ENCODE measurements at places on chromosomes 2 and 18.

GRCh38 chr2:231633241-231633976 lies 40.7 kb downstream of the TEX44 start:
- no peak for DNase-seq

DNA sequence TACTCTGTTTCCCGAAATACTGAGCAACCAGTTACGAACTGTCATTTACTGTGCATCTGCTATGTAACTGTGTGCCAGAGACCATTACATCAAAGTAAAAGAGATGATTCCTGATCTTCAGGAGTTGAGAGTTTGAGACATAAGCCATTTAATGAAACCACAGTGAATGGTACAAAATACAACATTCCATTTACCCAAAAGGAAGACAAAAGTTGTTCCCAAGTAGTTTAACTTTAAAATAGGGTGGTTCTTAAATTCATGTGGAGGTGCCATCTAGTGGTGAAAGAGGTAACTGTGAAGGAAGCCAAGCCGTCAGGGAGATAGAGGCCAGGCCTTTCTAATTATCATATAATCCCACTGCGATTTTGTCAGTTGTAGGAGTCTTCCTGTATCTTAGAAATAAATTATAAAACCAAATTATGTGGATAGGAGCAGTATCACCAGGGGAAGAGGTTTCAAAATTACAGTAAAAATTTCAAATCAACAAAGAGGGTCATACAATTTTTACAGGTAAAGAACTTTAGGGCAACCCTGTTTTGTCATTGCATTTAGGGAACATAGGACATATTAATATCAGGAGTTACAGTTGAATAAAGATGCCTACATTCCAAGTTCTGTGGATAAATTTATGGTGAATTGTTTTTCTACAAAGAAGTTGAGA lies 67.7 kb downstream of the EPAS1 start:
- peak; percentile 81 for DNase-seq

DNA sequence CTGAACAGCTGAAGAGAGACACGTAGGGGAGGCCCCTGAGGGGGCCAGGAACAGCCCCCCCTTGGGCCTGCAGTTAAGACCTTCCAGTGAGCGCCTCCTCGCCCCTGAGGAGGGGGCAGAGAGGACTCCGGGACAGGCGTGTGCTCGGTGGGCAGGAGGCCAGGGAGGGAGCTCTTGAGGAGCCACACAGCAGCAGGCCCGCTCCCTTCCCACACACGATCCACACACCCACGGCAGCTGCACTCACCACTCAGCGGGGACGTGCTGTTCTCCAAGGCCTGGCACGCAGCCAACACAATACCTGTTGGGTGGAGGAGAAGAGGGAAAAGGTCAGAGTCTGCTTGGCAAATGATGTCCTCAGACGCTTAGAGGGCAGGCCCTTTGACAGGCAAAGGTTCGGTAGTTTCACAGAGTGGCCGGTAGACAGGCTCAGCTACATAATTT lies 39.0 kb downstream of the TGFA start:
- DNase-seq = no peak

DNA sequence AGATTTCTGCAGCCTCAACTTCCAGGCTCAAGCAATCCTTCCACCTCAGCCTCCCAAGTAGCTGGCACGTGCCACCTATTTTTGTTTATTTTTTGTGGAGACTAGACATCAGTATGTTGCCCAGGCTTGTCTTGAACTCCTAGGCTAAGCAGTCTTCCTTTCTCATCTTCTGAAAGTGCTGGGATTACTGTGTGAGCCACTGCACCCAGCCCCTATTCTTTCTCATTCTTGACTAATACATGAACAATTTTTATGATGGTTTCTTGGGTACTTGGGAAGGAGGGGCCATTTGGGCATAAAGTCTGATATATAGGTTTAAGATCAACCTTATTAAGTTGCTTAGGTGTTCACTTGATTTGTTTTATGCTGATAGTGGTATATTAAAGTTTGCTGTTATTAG lies 26.2 kb downstream of the EPC2 start:
- DNase-seq = no peak

GRCh38 chr18:46377557-46377956 lies 273.4 kb downstream of the HAUS1 start:
- DNase-seq = no peak

DNA sequence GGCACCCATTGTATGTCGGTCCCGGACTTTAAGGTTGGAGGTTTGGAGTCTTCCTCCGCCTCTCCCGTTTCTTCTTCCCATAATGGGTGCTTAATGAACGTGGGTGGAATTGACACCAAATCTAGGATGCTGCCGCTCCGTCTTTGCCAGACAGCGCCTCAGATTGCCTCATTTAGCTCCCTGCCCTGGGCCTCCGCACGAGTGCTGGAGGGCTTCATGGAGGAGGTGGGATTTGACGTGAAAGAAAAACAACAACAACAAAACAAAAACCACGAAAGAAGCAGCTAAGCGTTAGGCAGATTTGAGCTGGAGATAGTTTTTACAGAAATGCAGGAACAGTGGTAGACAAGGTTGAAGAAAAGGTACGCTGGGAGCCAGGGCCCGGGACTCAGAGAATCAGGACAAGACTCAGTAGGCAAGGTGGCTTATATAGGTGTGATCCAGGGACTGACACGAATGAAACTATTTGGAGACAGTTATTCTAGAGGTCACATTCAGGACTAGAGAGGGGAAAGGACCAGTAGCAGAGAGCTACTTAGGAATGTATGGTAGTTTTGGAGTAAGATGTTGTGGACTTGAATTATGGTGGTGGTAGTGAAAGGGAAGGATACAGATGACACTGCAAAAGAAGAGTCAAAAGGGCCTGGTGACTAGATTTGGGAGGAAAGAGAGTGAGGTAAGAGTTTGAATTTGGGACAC lies 605 bp downstream of the ZNF2 start:
- no peak for DNase-seq

DNA sequence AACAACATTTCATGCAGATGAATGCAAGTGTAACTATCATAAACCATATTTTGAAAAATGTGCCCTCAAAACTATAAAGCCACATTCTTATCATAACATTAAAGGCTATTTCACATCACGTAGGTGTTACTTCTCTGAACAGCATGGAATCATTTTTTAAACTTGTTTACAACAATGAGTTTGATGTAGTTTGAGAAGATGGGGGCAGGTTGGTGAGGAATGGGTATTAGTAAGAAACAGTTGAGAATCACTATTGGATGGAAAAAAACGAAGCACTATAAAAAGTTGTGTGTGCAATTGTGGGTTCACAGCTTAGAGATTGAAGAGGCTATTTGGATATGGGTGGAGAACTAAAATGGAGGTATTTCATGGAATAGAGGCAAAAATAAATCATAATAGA lies 569.1 kb downstream of the ARHGAP15 start:
- DNase-seq = no peak

DNA sequence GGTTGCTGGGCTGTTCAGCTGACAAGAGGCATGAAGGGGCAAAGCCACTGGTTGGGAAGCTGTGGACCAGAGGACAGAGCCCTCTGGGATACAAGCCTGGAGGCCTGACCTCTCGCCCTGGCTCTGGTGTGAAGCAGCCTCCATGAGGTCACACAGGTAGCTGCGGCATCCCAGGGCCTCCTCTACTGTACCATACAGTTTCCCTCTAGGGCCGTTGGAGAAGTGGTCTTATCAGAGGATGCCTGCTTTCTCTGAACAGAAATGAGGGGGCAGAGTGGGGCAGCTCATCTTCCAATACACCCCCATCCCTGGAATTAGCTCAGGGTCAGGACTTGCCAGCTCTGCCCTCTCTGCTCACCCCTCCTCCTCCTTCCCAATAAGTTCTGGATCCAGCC lies 135.1 kb upstream of the SMAD2 start:
- DNase-seq = no peak

- no peak for DNase-seq
Measured at GRCh38 chr2:174335254-174335987, 667 bp downstream of the SP9 start.

DNA sequence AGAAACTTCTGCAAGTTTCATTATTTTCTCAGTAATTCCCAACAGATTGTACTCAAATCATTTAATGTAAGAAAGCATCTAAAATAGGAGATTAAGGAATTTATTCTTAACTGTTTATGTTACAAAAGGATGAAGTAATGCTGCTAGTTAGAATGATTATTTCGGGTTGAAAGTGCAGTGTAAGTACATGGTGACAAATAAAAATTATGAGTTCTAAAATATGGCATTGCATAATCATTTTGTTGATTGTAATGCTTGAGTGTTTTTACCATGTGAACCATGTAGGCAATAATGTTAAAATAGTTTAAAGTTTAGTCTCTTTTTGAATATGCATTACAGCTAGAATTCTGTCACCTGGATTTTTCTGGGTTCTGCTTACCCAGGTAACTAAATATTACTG lies 149.0 kb upstream of the SP5 start:
- no peak for DNase-seq

GRCh38 chr2:219252570-219252899 lies 508 bp upstream of the TUBA4B start:
- no peak for DNase-seq

GRCh38 chr2:119673796-119674195 lies 5.2 kb upstream of the TMEM177 start:
- DNase-seq = no peak

DNA sequence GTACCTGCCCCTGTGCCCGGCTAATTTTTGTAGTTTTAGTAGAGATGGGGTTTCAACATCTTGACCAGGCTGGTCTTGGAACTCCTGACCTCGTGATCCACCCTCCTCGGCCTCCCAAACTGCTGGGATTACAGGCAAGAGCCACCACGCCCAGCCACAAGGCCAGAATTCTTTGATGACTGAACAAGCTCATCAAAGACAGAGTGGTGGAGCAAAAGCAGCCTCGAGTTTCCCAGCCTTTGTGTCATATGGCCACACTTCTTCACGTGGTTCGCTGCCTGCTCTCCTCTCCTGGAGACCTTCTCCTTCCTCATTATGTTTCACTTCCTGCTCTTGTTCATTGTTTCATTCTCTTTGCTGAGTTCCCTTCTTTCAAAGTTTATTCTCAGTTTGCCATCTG lies 9.9 kb upstream of the NPC1 start:
- DNase-seq = no peak

DNA sequence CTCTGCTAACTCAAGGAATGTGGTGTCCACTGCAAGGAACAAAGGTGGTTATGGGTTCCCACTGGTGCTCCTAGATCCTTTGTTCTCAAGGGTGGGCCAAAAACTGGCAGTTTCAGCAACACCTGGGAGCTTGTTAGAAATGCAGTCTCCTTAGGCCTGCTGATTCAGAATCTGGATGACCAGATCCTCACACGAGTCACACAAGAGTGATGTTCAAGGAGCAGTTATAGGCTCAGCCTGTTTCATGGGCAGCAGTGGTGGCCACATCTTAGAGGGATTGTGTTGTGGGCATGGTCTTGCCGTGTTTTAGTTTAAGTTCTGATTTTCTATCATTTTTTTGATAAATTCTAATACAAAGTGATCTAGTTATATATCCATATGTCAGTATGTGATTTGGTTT lies 28.7 kb upstream of the MGAT5 start:
- no peak for DNase-seq

DNA sequence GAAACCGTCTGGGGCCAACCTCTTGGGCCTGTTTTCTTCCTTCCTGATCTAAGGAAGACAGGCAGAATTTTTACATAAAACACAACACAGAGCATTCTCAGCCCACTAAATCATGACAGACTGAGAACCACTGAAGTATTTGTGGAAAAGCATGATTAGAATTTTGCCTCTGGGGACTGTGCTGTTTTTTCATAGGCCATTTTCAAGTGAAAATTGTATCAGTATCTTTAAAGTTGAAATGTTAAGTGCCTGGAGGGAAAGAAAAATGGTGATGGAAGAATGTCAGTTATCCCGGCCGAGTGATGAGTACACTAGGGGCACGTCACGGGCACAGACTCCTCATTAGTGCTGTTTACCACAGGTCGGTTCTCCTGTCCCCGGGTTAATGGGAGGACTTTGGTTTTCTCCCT lies 36.9 kb downstream of the EHD3 start:
- no peak for DNase-seq

DNA sequence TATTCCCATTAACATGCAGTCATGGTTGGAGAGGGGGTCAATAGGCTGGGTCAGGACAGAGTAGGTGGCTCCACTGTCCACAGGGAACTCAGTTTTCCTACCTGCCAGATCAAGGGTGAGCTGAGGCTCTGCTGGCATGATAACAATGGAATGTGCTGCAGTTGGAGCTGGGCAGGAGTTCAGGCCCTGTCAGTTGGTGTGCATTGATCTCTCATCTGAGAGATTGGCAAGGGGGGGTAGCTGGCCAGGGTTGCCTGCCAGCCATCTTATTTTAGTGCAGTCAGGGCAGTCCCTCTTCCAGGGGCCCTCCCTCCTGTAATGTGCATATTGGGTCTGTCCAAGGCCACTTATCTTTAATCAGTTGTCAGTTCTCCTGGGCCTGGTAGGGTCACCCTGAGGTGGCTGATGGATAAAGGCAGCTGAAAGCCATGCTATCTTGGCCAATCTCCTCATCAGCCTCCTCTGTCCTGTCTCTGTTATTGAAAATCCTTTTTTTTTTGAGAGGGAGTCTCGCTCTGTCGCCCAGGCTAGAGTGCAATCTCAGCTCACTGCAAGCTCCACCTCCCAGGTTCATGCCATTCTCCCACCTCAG lies 38.1 kb upstream of the CCBE1 start:
- no peak for DNase-seq

DNA sequence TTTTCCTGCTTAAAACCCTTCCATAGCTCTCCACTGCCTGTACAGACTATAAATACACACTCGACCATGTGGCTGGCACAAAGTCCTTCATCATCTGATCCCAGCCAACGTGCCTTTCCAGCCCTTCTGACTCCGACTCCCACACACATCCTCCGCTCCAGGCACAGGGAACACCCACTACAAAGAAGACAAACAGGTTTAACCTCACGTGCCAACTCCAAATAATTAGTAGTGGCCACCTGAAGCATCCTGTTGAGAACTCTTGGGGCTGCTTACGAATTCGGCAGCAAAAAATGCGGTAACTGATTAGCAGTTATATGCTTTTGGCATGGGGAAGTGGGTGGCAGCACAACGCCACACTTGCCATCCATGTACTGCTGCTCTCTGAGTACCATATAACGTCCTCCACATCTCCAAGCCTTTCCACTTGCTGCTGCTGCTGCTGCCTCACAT lies 12.1 kb downstream of the SPIRE1 start:
- no peak for DNase-seq

DNA sequence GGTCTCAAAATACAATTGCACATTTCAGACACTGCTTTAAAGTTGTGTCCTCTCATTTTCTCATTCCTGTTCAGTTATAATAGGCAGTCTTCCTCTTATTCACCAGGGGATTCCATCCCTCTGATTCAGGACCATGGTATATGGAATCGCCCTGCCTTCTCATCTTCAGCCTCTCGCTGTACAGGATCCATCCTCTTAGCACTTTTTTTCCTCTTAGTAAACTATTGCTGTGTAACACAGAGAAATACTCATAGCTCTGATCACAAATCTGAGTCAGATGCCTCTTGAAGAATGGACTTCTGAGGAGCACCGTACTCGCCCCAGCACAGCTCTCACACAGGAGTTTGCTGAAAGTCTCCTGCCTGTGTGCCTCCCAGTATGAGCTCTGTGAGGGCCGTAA lies 11.3 kb downstream of the RMP24 start:
- DNase-seq = no peak

Measured in Kasumi-1 (cell line).